ENCODE measurements at places on chromosomes 13 and 19.
A peak's percentile ranks its signal among the peaks of the same experiment; 100 is the strongest.

DNA sequence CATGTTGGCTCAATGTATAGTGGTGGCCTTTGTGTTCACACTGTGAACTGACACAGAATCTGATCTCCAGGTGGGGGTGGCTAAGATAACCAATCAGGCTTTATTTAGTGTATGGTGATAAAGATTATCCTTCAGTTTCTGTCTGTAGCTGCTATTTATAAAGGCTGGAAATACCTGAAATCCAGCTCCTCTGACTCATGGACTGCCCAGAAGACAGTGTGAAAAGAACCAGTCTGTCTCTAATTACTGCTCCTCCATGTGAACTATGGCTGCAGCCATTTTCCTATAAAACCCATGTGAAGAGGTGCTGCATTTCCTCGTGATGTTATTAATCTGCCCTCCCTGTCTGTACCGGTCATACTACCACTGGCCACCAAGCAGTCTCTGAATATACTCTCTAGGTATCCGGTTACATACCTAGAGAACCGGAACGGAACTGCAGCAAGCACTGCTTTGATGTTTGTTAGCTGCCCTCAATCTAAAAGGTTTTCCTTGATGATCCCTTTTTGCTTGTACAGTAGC is 238.0 kb downstream of the LHFPL6 start:
- ATAC-seq = no peak

GRCh38 chr19:42176649-42176989 is 40.9 kb downstream of the DEDD2 start:
- peak; percentile 56 for ATAC-seq

DNA sequence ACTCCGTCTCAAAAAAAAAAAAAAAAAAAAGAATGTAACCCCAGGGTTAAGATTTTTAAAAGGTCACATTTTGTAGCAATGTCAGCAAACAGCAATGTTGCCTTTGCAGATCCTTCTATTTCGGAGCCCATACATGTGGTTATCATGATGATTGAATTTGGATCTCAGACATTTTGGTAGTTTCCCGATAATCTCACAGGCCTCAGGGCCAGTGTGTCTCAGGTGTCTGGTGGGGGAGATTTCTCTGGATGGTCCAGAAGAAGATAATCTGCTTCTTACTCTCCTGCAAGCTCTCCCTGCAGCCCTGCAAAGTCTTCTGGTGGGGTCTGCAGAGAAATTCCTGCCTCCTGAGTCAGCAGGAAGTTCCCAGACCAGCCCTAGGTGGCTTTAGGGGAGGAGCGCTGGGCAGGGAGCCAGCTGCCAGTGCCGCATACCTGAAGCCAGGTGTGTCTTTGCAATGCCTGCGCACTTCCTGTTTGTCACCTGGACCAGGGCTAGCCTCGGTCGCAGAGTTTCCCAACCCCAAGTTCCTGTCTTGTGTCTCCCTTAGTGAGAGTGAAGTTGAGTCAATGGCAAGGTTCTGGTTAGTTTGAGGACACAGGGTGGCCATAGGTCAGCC is 1.4 kb downstream of the SH2D3A start:
- no peak for ATAC-seq

DNA sequence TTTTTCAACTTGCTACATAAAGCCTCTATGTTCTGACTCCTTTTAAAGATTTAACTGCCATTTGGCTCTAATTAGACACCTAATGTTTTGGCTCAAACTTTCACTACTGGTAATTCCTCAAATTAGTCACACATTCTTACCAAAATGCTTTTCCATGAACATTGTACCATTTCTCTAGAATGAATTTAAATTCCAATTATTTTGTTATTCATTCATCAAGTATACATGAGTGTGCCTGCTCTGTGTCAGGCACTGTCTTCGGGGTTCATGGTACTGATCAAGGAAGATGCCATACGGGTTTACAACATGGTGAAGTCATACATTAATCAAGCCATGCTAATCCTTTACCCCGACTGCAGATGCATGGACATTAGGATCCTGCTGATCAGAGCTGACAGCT is 69.1 kb upstream of the POSTN start:
- no peak for ATAC-seq

DNA sequence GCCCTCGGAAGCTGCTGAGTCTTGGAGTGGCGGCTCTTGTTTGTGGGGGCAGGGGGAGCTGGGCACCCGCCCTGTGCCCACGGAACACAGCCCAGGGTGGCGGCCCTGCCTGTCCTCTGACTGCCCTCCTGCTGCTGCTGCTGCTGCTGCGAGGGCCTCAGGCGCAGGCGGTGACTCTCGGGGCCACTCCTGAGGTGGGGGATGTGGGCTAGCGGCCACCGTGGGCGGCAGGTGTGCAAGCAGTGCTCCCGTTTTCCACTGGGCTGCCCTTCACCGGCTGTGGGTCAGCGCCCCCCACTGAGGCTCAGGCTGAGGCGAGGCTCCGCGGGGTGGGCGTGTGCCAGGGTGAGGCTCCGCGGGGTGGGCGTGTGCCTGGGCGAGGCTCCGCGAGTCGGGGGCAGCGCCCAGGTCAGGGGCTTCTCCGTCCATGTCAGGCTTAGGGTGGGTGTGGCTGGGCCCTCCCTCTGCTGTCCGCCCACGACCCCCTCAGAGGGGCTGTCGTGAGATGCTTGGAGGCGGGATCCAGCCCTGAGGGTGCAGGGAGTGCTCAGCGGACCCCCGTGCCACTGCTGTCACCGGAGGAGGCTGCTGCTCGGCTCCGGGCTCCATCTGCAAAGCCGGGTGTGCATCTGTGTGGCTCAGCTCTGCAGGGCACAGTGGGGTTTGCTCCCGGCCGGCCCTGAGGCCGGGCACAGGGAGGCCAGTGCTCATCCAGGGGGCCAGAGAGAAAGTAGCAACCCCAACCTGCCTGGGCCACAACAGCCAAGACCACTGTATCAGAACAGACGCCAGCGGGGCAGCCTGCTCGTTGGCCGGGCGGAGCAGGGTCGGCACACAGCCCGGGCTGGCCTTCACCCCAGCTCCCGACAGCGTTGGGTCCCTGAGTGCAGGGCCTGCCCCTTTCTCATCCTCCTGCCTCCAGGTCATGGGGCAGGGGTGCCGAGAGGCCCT is 14.5 kb downstream of the CSNK1G2 start:
- no peak for ATAC-seq

DNA sequence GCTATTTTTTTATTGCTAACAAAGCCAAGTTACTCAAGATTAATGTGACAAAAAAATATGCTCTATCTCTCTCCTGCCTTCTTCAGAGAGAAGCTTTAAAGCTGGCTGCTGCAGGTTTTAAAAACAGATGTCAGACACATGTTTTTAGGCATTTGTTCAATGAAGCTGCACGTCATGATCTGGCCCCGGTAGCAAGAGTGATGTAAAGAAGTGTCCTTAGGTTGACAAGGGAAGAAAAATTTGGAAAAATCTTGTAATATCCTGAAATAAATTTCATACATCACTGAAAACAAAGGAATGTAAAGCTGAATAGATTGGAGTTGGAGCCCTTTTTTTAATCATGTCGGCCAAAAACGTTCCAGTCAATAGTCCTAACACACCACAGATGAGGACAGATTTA is 531.4 kb upstream of the NBEA start:
- no peak for ATAC-seq
